RCC 7860 (cell line): ENCODE measurements at places on chromosomes 6 and 20.

DNA sequence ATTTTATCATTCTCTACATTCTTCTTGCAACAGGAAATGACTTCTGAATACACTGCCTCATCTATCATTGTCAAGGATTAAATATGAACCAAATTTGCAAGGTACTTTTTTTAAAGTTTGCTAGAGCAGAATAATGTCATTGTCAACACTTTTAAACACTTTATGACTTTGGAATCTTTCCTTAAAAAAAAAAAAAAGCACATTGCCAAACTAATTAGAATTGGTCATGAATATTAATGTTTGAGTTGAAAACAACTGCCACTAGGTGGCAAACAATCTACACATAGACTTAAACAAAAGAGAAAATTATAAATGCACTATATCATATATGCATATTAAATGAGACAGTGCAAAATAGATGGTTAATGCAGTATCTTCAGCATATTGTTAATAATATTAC lies 32.5 kb upstream of the TMEM244 start:
- DNase-seq = no peak

- no peak for DNase-seq
Measured at GRCh38 chr6:163962627-163963117, 548.2 kb downstream of the QKI start.

GRCh38 chr20:19407736-19408135 lies 195.3 kb downstream of the SLC24A3 start:
- DNase-seq = no peak

GRCh38 chr6:158803733-158804143 lies 15.4 kb downstream of the EZR start:
- no peak for DNase-seq

GRCh38 chr20:61443443-61444126 lies 191.5 kb downstream of the CDH4 start:
- no peak for DNase-seq

- DNase-seq = no peak
Measured at GRCh38 chr6:30130179-30130679, 5.7 kb upstream of the TRIM40 start.

DNA sequence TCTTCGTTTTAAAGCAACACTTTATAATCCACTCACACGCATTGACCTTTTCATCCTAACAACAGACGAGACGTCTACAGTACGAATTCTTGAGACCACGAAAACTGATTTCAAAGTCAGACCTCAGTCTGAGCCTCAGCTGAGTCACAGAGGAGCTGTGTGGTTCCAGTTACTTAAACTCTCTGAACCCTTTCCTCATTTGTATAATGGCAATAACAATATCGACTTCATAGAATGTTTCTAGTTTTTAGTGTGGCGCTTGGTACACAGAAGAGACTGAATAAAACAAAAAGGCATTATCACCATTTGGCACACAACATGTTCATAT lies 236.9 kb downstream of the ATXN1 start:
- DNase-seq = peak; percentile 49

- no peak for DNase-seq
Measured at GRCh38 chr6:51584163-51584562, 503.2 kb downstream of the PKHD1 start.

- DNase-seq = no peak
Measured at GRCh38 chr20:4724459-4725262, 3.0 kb downstream of the PRND start.
